ENCODE measurements at places on chromosomes 1 and 21. TPM values are rescaled to one million over a fixed set of nuclear protein-coding genes. Genes with fewer than 3 reads are reported as not detected.

GUCA2B gene
- not detected for total RNA-seq

AKR7A3 gene
- under 0.01 TPM for total RNA-seq

FCRL1 gene
- total RNA-seq = not detected

SETD4 gene
- total RNA-seq = 11.2 TPM

AADACL4 gene
- not detected for total RNA-seq

ROR1 gene
- total RNA-seq = 18.7 TPM

KLHDC8A gene
- 0.08 TPM for total RNA-seq

CLCNKB gene
- total RNA-seq = not detected

LCE1F gene
- total RNA-seq = not detected

GPR161 gene
- 8.9 TPM for total RNA-seq

SPRR2F gene
- total RNA-seq = not detected

MCOLN2 gene
- total RNA-seq = 2.1 TPM

GJA8 gene
- not detected for total RNA-seq

LCE1E gene
- total RNA-seq = not detected

ATP5PO gene
- 218 TPM for total RNA-seq

RASAL2 gene
- 8.7 TPM for total RNA-seq
